ENCODE measurements at places on chromosomes 6 and 20. TPM values are rescaled to one million over a fixed set of nuclear protein-coding genes. Genes with fewer than 3 reads are reported as not detected.

GRCh38 chr6:147459780-147460179, 48.7 kb upstream of the SAMD5 start:
- DNase-seq: peak; percentile 45

The GSTA3 gene
- total RNA-seq: not detected

The BACH2 gene
- not detected for total RNA-seq

The RIMS1 gene
- total RNA-seq: 1.9 TPM

DNA sequence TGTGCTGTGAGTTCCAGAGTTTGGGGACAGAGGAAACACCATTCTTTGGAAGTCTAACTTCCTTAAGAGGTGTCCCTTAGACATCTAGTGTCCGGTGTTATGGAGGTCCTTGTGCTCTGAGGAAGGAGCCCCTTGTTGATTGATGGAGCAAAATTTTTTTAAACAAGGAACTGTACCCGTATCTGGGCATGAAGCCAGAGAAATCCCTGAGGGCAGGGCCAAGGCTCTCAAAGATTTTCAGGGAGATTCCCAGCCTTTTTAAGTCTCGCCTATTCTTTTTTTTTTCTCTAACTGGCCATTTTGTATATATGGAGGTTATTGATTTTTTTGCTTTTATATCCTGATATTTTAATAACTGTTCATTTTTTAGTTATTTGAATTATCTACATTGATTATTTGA, 45.9 kb downstream of the TRIM38 start:
- no peak for DNase-seq

GRCh38 chr6:80540700-80541099, 434.2 kb downstream of the BCKDHB start:
- DNase-seq: peak; percentile 73

The PAQR8 gene
- total RNA-seq: 7.2 TPM

GRCh38 chr6:48109944-48110343, 1.1 kb downstream of the PTCHD4 start:
- peak; percentile 52 for DNase-seq

GRCh38 chr20:15564981-15565380, 1008.3 kb downstream of the KIF16B start:
- DNase-seq: no peak

DNA sequence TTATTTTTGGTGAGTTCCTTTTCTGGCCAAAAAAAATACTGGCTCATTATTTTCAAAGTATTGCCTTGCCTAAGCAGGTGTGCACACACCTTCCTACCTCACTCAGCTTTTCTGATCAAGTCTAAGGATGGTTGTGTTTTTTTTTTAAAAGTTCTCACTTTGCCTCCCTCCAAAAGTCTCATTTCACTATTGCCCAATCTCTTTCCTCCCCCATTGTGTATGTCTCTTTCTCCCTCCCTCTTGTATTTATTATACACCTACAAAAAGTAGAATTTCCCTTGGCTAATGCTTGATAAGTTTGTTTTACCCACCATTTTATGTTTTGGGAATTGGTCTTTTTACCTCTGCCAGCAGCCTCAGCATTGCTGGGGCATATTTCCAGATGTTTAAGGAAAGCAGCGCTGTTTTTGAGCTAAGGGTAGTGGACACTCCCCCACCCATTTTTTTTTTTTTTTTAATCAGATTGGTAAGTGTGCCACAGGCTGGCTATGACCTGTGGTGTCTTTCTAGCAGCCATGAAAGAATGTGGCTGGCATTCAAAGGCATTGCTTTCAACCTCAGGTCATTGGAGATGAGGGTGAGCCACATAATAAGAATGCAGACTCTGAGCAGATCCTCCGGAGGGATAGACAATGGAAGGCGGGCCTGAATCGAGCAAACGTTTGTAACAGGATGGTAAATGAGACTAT, 668.6 kb downstream of the UTRN start:
- peak; percentile 93 for DNase-seq

DNA sequence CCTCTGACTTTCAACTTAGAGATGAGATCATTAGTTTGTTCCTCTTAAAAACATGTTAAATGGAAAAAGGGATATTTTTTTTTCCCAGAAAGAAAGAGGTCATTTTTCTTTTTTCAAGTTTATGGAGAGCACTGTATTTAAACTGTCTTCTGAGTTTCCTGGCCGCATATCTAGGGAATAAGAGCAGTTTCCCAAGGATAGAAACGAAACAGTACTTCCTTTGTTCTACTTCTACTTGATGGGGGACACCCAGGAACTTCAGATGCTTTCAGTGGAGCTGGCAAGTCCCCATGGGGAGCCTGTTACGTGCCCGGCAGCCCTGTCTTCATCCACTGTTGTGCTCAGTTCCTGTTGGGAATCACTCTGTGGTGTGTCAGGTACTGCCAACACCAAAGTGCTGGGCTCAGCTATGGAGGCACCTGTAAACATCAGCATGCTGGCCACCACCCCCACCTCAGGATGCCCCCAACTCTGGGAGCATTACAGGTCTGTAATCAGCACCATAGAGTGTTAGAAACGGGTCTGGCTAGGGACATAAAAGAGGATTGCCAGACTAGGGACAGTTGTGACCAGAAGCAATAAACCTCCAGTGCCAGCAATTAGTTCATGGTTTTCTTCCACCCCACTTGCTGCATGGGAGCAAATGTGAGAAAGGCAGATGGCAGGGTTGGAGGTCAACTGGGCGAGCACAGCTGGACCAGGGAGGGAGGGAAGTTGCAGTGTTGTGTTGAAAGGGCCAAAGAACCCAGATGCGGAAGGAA, 221.7 kb upstream of the ECI2 start:
- DNase-seq: no peak

GRCh38 chr6:26520237-26520849, 17.8 kb upstream of the HMGN4 start:
- peak; percentile 58 for DNase-seq

DNA sequence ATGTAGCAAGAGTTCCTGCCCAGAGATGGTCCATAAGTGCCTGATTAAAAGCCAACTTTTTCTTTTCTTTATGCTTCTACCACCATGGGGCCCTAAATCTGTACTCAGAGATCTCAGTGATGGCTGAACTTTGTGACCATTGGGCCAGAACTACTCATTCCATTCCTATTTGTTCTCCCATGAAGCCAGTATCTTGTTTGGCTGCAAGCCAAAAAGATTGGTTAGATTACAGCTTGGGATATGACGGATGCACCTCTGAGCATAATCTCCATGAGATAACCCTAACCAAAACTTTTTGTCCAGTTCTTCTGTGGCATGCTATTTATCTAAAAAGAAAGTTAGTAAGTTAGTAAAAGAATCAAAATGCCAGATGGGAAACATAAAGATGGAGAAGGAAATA, 72.2 kb downstream of the PLCB4 start:
- DNase-seq: no peak

- no peak for DNase-seq
Measured at GRCh38 chr20:36469973-36470372, 71.3 kb upstream of the MYL9 start.

DNA sequence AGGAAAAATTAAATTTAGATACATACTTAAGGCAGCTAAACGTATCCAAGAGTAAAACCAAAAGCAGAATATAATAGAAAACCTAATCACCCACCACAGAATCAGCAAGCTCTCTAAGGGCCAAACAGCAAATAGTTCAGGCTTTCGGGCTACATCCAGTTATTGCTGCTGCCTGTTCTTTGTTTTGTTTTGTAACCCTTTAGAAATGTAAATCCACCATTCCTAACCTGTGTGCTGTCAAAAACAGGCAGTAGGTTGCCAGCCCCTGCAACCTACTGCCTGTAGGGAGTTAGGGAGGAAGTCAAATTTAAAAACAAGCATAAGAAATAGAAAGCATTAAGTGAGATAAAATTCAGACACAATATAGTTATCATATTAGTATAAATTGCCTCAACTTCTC, 225.9 kb downstream of the PTPRT start:
- no peak for DNase-seq

The ALDH8A1 gene
- 0.06 TPM for total RNA-seq
